Substantia nigra (tissue), 51 donors: ENCODE measurements at places on chromosomes 2 and 18.

DNA sequence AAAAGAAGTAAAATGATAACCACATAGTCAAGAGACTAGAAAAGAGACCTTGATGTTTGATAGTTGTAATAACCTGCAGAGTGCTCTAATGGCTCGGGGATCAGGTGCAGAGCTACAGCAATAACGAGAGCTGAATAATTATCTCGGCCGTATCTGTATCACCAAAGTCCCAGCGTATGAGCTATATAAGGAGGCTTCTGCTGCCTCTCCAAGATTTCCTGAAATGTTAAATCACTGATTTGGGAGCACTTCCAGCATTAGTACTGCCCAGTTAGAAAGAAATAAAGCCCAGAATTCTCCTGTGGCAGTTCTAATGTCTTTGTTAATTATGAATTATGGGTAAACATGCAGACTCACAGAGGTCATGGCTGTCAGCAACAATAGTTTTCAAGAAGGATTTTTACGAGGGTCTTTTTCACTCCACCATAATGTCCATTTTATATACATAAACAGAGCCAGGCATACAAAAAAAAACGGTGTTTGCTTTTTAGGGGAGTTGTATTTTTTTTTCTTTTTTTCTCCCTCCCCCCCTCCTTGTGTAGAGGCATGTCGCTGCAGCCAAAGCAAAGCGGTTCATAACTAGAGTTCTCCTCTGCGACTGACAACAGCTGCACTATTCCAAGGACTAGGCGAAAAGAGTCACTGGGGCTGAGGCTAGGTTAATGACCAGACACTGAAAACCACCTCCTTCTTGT, 168.3 kb upstream of the VRK2 start:
- DNase-seq: no peak

DNA sequence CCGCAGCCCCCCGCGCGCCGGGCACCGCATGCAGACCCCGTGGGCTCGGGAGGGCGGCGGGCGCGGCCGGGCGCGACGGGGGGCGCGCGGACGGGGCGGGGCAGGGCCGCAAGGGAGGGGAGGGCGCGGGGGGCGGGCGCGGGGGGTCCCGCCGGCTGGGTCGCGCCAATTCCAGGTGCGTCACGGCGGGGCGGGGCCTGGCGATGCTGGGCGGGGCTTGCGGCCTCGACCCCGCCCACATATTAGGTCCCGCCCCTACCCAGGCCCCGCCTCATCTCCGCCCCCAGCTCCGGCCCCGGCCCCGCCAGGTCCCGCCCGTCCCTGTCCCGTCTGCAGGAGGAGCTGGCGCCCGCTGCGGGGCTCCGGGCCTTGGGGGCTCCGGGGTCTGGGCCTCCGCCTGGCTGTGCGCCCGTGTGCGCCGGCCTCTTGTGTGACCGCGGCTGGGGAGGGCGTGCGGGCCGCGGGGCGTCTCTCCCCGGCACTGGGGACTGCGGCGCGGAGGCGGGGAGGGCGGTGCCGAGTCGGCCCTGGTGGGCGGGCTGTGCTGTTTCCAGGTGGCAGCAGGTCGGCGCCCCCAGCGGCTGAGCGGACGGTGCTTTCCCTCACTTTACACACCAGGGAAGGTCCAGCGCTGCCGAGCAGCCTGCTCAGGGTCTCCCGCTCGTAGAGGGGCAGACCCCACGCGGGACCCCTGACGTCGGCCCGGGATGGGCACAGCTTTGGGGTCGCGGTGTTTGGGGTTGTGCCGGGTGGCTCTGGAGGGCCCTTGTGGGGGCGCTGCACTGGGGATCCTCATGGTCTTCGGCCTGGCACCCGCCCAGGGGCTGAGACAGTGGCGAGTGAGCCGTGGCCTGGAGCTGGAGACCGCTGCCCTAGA, 554 bp downstream of the ING5 start:
- peak; percentile 93 for DNase-seq

DNA sequence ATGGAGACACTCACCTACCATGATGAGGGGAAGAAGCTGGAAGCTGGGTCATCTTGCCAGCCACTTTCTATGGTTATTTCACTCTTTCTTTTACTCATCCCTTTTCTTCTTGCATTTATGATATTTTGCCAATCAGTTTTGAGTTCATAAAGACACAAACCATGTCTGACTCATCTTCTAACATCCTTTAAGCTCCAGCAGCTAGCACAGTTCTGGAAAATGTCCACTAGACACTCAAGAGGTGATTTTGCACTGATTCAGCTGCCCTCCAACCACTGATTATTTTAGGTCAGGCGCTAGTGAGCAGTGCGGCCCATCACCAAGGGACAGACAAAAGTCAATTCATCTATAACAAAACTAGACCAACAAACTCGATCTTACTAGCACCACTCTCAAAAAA, 537.1 kb upstream of the ID2 start:
- DNase-seq: no peak

DNA sequence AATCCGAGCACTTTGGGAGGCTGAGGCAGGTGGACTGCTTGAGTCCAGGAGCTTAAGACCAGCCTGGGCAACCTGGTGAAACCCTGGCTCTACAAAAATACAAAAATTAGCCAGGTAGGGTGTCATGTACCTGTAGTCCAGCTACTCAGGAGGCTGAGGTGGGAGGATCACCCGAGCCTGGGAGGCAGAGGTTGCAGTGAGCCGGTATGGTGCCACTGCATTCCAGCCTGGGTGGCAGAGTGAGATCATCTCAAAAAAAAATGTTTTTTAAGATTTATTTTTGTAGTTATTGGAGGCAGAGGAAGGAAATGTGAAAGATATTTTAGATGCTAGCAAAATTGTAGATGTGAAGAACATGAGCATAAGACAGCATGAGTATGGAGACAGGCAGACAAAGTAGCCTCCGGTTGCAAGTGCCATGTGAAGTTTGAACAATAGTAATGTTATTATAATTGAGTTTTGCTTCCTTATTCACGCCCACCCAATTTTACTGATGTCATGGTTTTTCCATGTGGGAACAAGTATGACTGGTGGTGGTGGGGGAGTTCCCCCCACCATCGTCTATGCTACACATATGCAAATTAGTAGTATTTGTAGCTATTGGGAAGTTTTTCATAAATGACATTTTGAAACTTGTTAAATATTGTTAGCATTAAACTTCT, 18.0 kb downstream of the REL start:
- DNase-seq: no peak

GRCh38 chr18:44918142-44918476, 237.4 kb downstream of the SETBP1 start:
- no peak for DNase-seq

- DNase-seq: no peak
Measured at GRCh38 chr18:79117385-79117784, 48.2 kb downstream of the ATP9B start.
